ENCODE measurements at places on chromosomes 4 and X. TPM values are rescaled to one million over a fixed set of nuclear protein-coding genes. Genes with fewer than 3 reads are reported as not detected.

DNA sequence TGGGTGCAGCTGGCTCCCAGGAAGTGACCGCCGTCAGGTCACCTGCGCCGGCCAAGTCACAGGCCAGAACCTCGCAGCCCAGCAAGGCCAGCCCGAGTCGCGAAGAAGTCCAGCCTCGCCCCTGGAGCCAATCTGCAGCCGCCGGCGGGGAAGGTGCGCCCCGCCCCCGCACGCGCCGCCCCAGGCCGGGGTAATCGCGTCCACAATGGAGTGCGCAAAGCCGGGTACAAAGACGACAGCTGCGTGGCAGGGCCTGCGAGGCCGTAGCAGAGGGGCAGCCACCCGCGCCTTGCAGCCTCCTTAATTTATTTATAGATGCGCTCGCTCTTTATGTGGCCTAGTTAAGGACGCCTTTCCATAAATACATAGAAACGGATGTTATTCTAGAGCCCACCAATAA, 139.4 kb upstream of the CPEB2 start:
- no peak overlapping the region for H3K27ac ChIP-seq
- H3K27me3 ChIP-seq: peaks cover 33% of the 10 kb centered on the region
- no peak for DNase-seq
- no peaks in the 10 kb centered on the region for H3K4me1 ChIP-seq
- H3K4me3 ChIP-seq: no peak overlapping the region
- no peaks in the 10 kb centered on the region for H3K36me3 ChIP-seq

DNA sequence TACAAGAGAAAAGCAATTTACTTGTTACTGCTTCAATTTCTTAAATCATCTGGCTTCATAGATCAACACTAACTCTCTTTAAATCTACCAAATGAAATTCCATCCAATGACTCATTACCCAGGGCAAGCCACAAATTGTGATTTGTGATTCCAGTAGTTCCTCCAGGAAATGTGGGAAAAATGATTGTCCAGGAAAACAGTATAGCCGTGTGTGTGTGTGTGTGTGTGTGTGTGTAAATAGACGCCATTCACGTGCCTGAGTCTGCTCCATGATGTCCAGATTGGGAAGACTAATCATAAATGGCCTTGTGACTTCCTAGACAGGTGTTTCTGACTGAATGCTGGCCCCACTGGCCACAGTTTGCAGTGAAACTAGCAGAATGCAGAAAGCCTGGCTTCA, 121.3 kb downstream of the HS6ST2 start:
- H3K36me3 ChIP-seq: no peaks in the 10 kb centered on the region
- H3K27me3 ChIP-seq: no peaks in the 10 kb centered on the region
- H3K4me3 ChIP-seq: no peak overlapping the region
- no peak for DNase-seq

DNA sequence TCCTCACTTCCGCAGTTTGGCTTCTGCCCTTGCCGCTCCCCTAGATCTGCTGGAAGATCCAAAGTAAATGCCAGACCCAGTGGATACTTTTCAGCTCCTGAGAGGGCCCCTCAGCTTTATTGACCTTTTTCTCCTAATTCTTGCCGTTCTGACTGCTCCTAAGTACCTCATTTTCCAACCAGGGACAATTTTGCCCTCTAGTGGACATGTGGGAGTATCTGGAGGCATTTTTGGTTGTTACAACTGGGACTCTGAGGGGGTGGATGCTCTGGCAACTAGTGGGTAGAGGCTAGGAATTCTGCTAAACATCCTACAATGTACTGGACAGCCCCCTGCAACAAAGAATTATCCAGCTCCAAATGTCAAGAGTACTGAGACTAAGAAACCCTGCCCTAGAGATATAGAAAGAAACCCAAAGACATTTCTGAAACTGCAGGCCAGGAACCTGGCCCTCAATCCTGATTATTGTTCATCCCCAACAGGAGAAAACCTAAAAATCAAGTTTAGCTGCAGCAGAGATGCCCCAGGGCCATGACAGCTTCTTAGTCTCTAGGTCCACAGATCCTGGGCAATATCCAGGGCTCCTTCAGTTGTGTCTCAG, 3.4 kb downstream of the TEX13B start:
- no peaks in the 10 kb centered on the region for H3K4me1 ChIP-seq
- no peak for DNase-seq
- no peak overlapping the region for H3K4me3 ChIP-seq
- peaks cover 6% of the 10 kb centered on the region for H3K27me3 ChIP-seq

- peaks cover 78% of the 10 kb centered on the region for H3K4me1 ChIP-seq
- DNase-seq: no peak
- peak overlapping the region; percentile 94 for H3K27ac ChIP-seq
These were observed 129.9 kb downstream of the CBR4 start for GRCh38 chr4:168880072-168880675.

DNA sequence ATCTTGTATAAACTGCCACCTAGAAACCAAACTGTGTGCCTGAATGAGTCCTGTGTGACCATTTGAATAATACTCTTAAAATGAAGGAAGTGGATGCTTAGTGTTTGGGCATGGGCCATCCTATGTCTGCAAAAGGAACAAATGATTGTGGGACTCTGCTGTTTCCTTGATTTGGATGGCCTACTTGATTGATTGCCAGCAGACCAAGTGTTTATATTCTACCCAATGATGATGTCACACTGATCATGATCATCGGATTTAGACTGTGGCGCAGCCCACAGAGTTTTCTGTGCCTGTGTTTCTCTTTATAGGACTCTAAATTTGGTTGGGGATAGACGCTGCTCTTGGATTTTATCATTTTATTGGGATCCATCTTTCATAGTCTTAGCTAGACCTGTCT, 4.4 kb downstream of the SEPTIN11 start:
- no peaks in the 10 kb centered on the region for H3K27me3 ChIP-seq
- DNase-seq: no peak
- H3K4me3 ChIP-seq: peak overlapping the region; percentile 35
- H3K36me3 ChIP-seq: peaks cover 31% of the 10 kb centered on the region
- H3K4me1 ChIP-seq: peaks cover 67% of the 10 kb centered on the region

DNA sequence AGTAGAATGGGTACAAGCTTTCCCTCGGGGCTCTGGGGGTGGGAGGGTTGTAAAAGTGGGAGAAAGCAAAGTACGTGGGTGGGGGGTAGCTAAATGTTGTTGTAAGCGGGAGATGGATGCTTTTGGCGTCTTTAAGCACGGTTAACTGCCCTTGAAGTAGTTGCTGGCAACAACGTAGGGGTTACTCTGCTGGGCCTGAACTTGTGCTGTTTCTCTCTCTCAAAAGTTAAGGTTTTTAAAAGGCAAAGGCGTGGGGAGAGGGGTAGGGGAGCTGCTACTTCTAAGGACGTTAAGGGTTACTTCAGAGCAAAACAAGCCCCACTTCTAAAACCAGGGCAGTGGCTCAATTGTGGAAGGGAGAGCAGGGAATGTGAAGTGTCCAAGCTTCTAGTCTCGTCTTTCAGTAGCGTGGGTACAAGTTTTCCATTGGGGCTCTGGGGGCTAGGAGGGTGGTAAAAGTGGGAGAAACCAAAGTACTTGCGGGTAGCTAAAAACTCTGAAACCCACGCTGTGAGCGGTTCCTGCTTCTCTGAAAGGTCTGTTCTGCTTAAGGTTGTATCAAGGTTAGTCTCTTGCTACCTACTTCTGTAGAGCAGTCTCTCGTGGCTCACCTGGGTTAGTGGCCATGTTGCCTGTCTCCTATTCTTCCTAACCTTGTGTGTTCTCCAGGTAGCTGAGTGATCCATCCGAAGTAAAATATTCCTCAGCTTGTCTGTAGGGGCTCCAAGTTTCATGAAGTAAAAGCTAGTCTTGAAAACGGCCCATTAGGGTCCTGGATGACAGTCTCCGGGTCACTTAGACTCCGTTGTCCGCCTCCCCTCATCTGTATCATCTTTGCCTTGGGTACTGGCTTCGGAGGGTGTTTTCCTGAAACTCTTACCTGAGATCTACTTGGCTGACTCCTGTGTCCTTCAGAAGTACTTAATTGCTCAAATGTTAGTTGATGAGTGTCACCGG, 1.7 kb upstream of the WDR1 start:
- DNase-seq: no peak
- peaks cover 22% of the 10 kb centered on the region for H3K36me3 ChIP-seq
- peak overlapping the region; percentile 98 for H3K27ac ChIP-seq
- H3K27me3 ChIP-seq: no peaks in the 10 kb centered on the region
- H3K4me1 ChIP-seq: peaks cover 57% of the 10 kb centered on the region
- peak overlapping the region; percentile 84 for H3K4me3 ChIP-seq

DNA sequence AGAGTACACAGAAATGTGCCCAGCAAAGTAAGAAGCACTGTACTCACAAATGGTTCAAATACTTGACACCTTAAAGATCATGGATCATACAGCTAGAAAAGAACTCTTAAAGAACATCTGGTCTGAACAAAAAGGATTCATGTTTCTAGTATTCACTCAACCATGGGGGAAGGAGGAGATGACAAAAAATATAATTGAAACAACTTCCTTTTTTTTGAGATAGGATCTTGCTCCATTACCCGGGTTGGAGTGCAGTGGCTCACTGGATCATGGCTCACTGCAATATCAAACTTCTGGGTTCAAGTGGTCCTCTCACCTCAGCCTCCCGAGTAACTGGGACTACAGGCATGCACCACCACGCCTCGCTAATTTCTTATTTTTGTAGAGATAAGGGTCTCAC, 6.0 kb downstream of the DHX15 start:
- no peak for DNase-seq
- peaks cover 41% of the 10 kb centered on the region for H3K4me1 ChIP-seq
- H3K27ac ChIP-seq: no peak overlapping the region
- H3K36me3 ChIP-seq: peaks cover 28% of the 10 kb centered on the region
- H3K27me3 ChIP-seq: no peaks in the 10 kb centered on the region

DNA sequence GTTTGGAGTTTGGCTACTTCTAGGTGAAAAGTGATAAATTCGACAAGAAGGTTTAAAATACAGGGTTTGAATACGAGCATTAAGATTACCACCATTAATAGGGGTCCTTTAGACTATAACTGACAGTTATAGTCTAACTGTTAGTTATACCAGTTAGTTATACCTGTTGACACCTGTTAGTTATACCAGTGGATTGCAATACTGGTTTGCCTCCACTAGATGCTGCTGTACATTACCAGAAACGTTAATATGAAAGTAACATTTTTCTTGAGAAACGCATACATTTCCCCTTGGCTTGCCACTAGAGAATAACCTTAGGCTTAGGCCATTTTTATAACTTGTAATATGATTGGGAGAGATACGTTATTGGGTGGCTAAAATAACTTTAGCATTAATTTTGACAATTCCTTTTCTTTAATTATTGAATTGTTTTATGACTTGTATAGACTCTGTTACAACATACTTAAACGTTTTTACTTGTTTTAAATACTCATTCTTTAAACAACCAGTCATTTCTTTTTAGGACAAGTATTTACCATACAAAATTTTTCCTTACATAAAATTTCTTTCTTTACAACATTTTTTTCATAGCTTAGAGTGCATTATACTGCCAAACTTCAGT, 911.2 kb downstream of the FSTL5 start:
- no peaks in the 10 kb centered on the region for H3K4me1 ChIP-seq
- no peak for DNase-seq
- no peaks in the 10 kb centered on the region for H3K36me3 ChIP-seq
- H3K27ac ChIP-seq: no peak overlapping the region
- no peak overlapping the region for H3K4me3 ChIP-seq
- peaks cover 2% of the 10 kb centered on the region for H3K27me3 ChIP-seq

DNA sequence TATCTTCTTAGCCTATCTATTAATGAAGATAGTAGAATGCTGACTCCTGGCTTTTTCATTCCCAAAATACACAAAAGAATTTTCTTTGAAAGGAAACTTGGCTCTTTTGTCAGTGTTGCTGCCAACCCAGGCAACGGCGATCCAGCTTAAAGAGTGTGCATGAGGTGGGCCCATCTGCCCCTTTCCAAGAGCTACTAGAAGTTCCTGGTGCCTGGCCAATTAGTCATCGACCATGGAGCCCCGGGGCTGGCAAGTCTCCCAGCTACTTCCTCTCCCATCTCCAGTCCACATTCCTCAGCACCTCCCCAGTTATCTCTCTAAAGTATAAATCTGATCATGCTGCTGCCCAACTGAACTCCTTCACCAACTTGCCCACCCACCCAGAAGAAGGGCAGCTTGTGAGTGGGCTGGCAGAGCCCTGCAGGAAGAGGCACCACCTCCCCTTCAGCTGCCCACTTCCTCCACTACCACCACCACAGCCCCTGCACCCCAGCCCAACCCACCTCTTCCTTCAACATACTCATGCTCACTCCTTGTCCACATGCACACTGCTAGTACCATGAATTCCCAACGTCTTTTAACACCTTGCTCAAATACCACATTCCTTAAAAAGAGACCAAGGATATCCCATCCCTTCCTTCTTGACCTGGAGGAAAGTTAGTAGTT, 158.2 kb upstream of the MAP3K15 start:
- H3K27me3 ChIP-seq: no peaks in the 10 kb centered on the region
- H3K4me1 ChIP-seq: peaks cover 47% of the 10 kb centered on the region
- H3K27ac ChIP-seq: peak overlapping the region; percentile 85
- peaks cover 3% of the 10 kb centered on the region for H3K36me3 ChIP-seq

- no peak for DNase-seq
- H3K27me3 ChIP-seq: peaks cover 15% of the 10 kb centered on the region
- no peaks in the 10 kb centered on the region for H3K36me3 ChIP-seq
- no peak overlapping the region for H3K27ac ChIP-seq
These were observed 24.2 kb upstream of the SLC25A4 start for GRCh38 chr4:185118876-185119275.

FGG gene
- total RNA-seq: not detected

TLR6 gene
- 2.5 TPM for total RNA-seq

CXorf51A gene
- not detected for total RNA-seq

HNRNPDL gene
- 263 TPM for total RNA-seq

TMPRSS11A gene
- not detected for total RNA-seq

YIPF6 gene
- total RNA-seq: 40.0 TPM

PDGFRA gene
- 214 TPM for total RNA-seq

POLA1 gene
- total RNA-seq: 17.3 TPM

Data from osteocyte (in vitro differentiated cells).